ENCODE measurements at places on chromosomes 11 and 22.

- no peak for DNase-seq
These were observed 29.4 kb upstream of the SMIM38 start for GRCh38 chr11:69126286-69126685.

DNA sequence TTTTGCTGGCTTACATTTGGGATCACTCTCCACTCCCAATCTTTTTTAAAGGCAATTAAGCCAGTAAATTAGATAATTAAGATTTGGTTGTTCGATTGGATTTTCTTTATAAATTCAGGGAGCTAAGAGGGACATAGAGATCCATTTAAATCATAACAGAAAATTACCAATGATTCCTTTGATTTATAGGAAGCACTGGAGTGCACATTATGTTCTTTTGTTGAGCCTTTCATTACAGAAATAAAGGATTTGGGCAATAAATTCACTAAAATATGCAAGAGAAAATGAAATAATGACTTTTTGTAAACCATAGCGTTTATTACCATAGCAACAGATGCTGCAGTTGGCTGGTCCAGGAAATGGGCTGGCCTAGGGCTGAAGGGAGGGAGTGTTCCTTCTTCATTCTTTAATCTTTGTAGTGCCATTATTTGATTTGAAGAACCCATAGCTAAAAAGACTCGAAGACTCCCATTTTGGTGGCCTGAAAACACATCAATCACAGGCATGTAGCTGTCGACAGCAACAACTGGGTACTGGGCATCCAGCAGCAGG lies 73.0 kb downstream of the C2CD3 start:
- DNase-seq: no peak

- no peak for DNase-seq
These were observed 68.9 kb downstream of the C11orf58 start for GRCh38 chr11:16807306-16807705.

GRCh38 chr11:102230911-102231310 lies 86.4 kb upstream of the BIRC3 start:
- DNase-seq: no peak

DNA sequence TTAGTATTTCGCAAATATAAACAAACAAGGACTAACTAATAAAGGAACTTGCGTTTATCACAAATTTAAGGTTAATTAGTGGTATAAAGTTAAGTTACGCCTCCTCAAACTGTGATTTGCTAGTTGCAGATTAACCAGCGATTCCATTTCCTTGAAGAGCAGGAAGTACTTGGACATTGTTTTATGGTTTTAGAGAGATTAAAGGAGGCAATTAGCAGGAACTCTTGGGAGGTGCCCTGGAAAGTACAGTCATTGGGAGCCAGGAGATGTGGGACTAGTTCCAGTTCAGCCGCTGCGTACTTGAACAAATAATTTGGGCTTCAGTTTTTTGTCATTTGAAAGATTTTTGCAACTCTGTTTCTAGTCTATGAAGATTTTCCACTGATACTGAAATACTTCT lies 3.3 kb downstream of the FAM118B start:
- no peak for DNase-seq

Data from activated effector memory CD4-positive, alpha-beta T cell treated with anti-CD3 and anti-CD28 coated beads, Interleukin-2, amount 50 U/mL, for 16 hours (primary cell).